Lung (tissue), 17 donors: ENCODE measurements at places on chromosomes 7 and 10. TPM values are rescaled to one million over a fixed set of nuclear protein-coding genes. Genes with fewer than 3 reads are reported as not detected.

FHIP2A gene
- total RNA-seq = 27.4 TPM

SGCE gene
- 42.7 TPM for total RNA-seq

SLC25A13 gene
- total RNA-seq = 40.8 TPM

SPDYE9 gene
- 0.11 TPM for total RNA-seq

PPP3CB gene
- 34.9 TPM for total RNA-seq

LZTS2 gene
- total RNA-seq = 58.0 TPM

CRYGN gene
- total RNA-seq = 0.34 TPM

DNA sequence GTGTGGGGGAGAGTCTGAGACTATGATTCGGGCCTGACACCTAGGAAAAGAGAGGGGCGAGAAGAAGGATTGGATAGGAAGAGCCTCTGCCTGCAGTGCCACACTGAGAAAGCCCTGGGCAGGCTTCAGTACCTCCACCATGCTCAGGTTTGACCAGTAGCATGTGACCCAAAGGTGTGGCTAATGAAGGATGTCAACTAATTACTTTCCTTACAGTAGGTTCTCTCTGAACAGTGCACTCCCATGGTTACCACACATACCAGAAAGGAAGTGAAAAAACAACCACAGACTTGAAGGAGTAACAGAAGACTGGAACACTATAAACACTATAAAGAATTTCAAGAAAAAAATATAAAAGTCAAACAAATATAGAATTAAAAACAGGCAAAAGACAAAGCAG is 46.2 kb downstream of the SEM1 start:
- no peak overlapping the region for H3K4me3 ChIP-seq
- H3K27ac ChIP-seq = no peak overlapping the region

- no peaks in the 10 kb centered on the region for H3K36me3 ChIP-seq
- no peak overlapping the region for H3K4me3 ChIP-seq
- no peak for DNase-seq
- H3K4me1 ChIP-seq = no peaks in the 10 kb centered on the region
- H3K27ac ChIP-seq = peak overlapping the region; percentile 54
These were observed 166.5 kb upstream of the RHEB start for GRCh38 chr7:151686016-151686766.

- no peak overlapping the region for H3K27ac ChIP-seq
- H3K4me1 ChIP-seq = peaks cover 13% of the 10 kb centered on the region
- H3K27me3 ChIP-seq = no peaks in the 10 kb centered on the region
- DNase-seq = peak; percentile 90
- no peaks in the 10 kb centered on the region for H3K36me3 ChIP-seq
- no peak overlapping the region for H3K4me3 ChIP-seq
These were observed 135.9 kb downstream of the PCDH15 start for GRCh38 chr10:54665095-54665494.

DNA sequence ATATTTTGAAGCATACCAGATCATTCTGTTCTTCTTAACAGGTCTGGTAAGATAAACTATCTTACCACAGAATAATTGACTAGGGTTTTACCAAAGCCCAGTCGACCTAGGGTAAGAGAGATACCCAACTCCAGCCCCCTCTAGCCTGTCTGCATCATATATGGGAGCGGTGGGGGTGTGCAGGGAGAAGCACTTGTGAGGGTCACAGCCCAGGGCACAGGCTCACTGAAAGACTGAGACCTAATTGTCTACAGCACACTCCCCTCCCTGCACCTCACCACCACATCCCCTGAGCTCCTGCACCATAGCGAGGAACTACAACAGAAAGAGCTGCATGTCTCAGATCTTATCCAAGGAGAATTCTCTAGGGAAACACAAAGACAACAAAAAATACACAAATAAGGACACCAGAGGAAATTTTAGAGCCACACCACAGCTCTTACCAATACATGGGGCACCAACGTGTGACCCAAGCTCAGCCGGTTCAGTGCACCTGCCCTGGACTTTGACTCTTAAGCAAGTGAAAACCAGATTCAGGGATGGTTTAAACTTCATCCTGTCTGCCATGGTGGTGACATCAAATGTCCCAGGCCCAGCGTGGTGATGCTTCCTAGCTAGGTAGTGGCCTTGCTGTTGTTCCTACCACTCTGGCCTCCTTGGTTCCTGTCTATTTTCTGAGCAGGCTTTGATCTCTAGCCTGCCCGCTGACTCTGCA is 150.8 kb downstream of the HERPUD2 start:
- no peak overlapping the region for H3K27ac ChIP-seq
- no peak overlapping the region for H3K4me3 ChIP-seq
- H3K4me1 ChIP-seq = no peaks in the 10 kb centered on the region
- peaks cover 5% of the 10 kb centered on the region for H3K27me3 ChIP-seq
- H3K36me3 ChIP-seq = no peaks in the 10 kb centered on the region
- DNase-seq = no peak

GRCh38 chr10:86945361-86946212 is 11.8 kb downstream of the MMRN2 start:
- no peaks in the 10 kb centered on the region for H3K4me1 ChIP-seq
- no peaks in the 10 kb centered on the region for H3K27me3 ChIP-seq
- DNase-seq = no peak
- H3K36me3 ChIP-seq = no peaks in the 10 kb centered on the region
- no peak overlapping the region for H3K27ac ChIP-seq

- no peak overlapping the region for H3K4me3 ChIP-seq
- H3K27ac ChIP-seq = peak overlapping the region; percentile 74
- no peak for DNase-seq
- peaks cover under 1% of the 10 kb centered on the region for H3K36me3 ChIP-seq
These were observed 1.4 kb downstream of the MYO1G start for GRCh38 chr7:44977304-44977958.

- H3K27me3 ChIP-seq = no peaks in the 10 kb centered on the region
- H3K4me1 ChIP-seq = no peaks in the 10 kb centered on the region
- no peak overlapping the region for H3K4me3 ChIP-seq
- DNase-seq = no peak
These were observed 58.8 kb downstream of the CACNA2D1 start for GRCh38 chr7:82384779-82385178.

DNA sequence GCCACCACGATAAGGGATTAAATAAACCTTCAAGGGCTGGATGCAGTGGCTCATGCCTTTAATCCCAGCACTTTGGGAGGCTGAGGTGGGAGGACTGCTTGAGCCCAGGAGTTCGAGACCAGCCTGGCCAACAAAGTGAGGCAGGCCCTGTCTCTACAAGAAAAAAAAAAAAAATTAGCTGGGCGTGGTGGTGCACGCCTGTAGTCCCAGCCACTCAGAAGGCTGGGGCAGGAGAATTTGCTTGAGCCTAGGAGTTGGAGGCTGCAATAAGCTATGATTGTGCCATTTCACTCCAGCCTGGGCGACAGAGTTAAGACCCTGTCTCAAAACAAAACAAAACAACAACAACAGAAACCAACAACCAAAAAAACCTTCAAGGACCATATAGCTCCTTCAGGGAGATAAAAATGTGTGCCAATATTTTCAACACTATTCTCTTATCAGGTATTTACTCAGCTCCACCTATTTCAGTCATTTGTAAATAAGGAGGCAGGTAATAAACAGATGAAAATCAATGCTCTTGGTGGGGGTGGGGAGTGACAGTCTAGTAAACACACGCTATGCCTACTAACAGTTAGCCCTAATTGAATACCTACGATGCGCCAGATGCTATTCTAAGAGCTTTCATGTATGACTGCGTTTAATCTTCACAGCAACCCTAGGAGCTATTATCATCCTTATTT is 13.2 kb downstream of the BAIAP2L1 start:
- no peaks in the 10 kb centered on the region for H3K36me3 ChIP-seq
- no peak overlapping the region for H3K4me3 ChIP-seq
- H3K27me3 ChIP-seq = no peaks in the 10 kb centered on the region
- no peaks in the 10 kb centered on the region for H3K4me1 ChIP-seq
- no peak for DNase-seq
- no peak overlapping the region for H3K27ac ChIP-seq

- H3K27me3 ChIP-seq = no peaks in the 10 kb centered on the region
- DNase-seq = no peak
- no peaks in the 10 kb centered on the region for H3K36me3 ChIP-seq
- no peaks in the 10 kb centered on the region for H3K4me1 ChIP-seq
These were observed 21.3 kb downstream of the STMP1 start for GRCh38 chr7:135683609-135684008.

DNA sequence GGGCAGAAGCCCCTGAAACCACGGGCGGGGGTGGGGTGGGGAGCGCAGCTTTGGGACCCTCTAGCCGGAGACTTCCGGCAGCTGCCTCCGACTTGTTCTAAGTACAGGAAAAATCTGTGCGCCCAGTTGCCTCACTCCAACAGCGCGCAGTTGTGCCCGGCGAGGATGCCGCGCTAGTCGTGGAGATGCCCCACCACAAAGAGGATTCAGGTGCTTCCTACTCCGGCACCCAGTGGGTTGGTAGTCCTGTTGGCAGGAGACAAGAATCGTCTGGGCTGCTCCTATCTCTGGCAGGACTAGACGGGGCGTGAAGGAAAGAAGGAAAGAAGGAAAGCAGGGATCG is 465 bp upstream of the NPY start:
- peaks cover 6% of the 10 kb centered on the region for H3K27me3 ChIP-seq
- H3K4me1 ChIP-seq = no peaks in the 10 kb centered on the region
- H3K36me3 ChIP-seq = no peaks in the 10 kb centered on the region
- no peak overlapping the region for H3K27ac ChIP-seq
- no peak overlapping the region for H3K4me3 ChIP-seq

DNA sequence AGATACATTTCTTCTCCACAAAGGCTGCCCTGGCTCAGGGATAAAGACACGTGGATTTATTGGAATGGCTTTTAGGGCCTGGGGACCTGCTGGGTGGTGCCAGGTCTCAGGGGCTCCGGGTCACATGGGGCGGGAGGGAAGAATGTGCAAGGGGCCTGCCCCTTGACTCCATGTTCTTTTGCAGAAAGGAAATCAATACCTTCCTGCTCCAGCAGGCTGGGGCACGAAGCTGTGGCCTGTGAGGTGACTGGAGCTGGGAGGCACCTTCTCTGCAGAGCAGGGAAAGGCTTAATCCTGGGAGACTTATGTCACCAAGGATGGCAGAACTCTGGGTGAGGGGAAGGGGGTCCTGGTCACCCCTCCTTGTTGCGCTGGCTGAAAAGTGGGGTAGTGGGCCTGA is 42.3 kb upstream of the GNA12 start:
- H3K4me1 ChIP-seq = no peaks in the 10 kb centered on the region
- no peaks in the 10 kb centered on the region for H3K36me3 ChIP-seq
- no peaks in the 10 kb centered on the region for H3K27me3 ChIP-seq
- no peak overlapping the region for H3K27ac ChIP-seq

DNA sequence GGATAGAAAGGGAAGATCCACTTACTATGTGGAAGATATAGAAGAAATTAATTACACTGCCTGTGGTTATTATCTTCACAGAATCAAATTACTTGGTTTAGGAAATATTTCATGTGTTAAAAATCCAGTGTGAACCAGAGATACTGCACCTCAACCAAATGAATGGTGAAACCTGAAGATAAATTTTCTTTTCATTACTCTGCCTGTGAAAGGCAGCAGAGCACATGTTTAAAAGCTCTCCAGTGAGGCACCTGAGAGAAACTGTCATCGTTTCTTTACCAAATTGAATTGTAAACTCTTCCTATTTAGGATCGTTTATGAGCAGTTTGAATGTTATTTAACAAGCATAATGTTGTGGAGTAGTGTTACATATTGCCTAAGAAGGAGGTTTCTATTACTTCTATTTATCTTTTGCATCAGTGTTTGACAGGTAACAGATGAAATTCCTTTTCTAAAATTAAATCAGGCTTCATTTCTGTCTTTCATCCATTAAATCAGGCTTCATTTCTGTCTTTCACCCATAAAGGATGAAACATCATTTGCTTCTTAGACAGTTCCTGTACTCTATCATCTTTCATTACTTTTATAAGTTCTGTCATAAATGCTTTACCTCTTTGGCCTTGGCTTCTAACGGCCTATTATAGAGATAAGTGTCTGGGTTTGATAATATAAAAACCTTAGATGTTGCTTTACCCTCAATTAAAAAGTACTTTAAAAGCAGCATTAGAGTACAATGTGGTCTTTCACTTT is 266.6 kb downstream of the NXPH1 start:
- no peak overlapping the region for H3K4me3 ChIP-seq
- no peak overlapping the region for H3K27ac ChIP-seq
- no peaks in the 10 kb centered on the region for H3K36me3 ChIP-seq
- DNase-seq = no peak
- H3K27me3 ChIP-seq = no peaks in the 10 kb centered on the region
- no peaks in the 10 kb centered on the region for H3K4me1 ChIP-seq

DNA sequence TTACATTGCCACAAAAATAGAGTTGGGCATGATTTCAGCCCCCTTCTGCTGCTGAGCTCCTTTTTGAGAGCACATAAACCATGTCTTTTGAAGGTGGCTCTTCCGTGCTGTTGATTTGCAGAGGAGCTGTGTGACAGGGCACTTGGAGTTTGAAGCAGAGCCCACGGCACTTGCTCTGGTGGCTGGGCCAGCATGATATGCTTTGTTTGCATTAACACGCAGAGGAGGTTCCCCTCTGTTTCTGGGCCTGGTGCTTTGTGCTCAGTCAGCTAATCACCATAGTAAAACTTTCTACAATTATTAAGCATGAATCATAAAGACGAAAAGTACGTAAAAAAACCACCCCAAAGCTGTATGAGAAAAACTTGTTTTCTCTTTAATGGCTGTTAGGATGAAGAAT is 40.1 kb downstream of the RBM33 start:
- no peak for DNase-seq
- no peak overlapping the region for H3K4me3 ChIP-seq
- H3K27ac ChIP-seq = no peak overlapping the region
- H3K27me3 ChIP-seq = no peaks in the 10 kb centered on the region
- H3K36me3 ChIP-seq = peaks cover 16% of the 10 kb centered on the region

- H3K27ac ChIP-seq = no peak overlapping the region
- peaks cover 3% of the 10 kb centered on the region for H3K36me3 ChIP-seq
These were observed 115.4 kb downstream of the MLLT10 start for GRCh38 chr10:21649454-21649872.

DNA sequence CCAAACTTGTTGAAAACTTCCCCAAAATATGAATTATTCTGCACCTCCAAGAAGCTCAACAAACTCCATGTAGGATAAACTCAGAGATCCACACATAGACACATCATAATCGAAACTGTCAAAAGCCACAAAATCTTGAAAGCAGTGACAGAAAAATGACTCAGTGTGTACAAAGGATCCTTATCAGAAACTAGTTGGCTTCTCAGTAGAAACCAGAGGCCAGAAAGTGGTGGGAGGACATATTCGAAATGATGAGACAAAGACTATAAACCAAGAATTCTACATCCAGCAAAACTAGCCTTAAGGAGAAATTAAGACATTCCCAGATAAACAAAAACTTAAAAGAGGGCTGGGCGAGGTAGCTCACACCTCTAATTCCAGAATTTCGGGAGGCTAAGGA is 38.5 kb downstream of the MCMBP start:
- no peaks in the 10 kb centered on the region for H3K27me3 ChIP-seq
- no peak overlapping the region for H3K27ac ChIP-seq
- H3K4me1 ChIP-seq = no peaks in the 10 kb centered on the region
- H3K36me3 ChIP-seq = peaks cover 29% of the 10 kb centered on the region

- H3K4me3 ChIP-seq = no peak overlapping the region
- DNase-seq = no peak
- H3K27ac ChIP-seq = no peak overlapping the region
- H3K4me1 ChIP-seq = peaks cover 10% of the 10 kb centered on the region
- no peaks in the 10 kb centered on the region for H3K27me3 ChIP-seq
- H3K36me3 ChIP-seq = no peaks in the 10 kb centered on the region
These were observed 34.5 kb downstream of the DOCK1 start for GRCh38 chr10:126939706-126940105.

GRCh38 chr10:1408651-1409367 is 328.5 kb downstream of the ADARB2 start:
- no peak overlapping the region for H3K27ac ChIP-seq
- no peaks in the 10 kb centered on the region for H3K36me3 ChIP-seq
- H3K27me3 ChIP-seq = no peaks in the 10 kb centered on the region

- no peaks in the 10 kb centered on the region for H3K4me1 ChIP-seq
- H3K27me3 ChIP-seq = no peaks in the 10 kb centered on the region
These were observed 54.1 kb downstream of the KCNMA1 start for GRCh38 chr10:77583527-77583926.
